Kasumi-1 (cell line): ENCODE measurements at places on chromosomes 1 and 21.

DNA sequence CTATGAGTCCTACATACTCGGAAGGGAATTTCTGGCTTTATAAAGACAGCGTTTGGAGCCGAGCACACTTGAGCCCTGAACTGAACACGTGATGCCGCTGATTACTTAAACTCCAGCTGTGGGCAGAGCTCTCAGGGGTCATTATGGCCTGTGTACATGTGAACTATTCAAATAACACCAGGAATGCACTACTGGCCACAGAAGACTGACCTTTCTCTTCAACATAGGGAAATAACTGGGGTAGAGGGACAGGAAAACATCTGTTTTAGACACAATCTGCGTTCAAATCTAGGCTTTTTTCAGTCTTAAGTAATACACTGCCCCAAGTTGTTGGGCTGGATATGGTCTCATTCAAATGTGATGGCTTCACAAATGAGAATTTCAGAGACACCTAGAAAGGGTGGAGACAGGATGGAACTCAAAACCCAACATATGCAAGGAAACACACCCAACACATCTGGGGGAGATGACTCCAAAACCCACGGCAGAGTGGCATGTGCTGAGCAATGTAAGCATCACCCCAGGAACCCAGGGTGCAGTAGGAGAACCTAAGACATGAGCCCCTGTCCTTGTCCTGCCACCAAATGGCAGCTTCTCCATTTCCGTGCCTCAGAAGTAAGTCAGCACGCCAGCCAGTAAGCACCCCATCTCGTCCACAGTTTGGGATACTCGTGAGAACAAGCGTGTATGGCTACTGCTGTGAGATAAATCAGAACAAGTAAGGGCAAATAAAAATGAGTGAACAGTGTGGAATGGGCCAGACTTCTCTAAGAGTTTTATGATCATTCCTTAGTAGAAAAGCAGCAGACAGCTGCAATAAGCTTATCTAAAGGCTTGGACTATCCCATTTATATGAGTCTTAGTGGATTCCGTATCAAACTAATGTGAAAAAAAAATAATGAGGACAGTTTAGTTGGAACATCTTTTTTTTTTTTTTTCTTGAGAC lies 24.9 kb downstream of the NID1 start:
- DNase-seq = no peak

GRCh38 chr1:157466011-157466410 lies 86.3 kb downstream of the FCRL5 start:
- no peak for DNase-seq

GRCh38 chr1:221732052-221732451 lies 9.8 kb downstream of the DUSP10 start:
- DNase-seq = no peak

DNA sequence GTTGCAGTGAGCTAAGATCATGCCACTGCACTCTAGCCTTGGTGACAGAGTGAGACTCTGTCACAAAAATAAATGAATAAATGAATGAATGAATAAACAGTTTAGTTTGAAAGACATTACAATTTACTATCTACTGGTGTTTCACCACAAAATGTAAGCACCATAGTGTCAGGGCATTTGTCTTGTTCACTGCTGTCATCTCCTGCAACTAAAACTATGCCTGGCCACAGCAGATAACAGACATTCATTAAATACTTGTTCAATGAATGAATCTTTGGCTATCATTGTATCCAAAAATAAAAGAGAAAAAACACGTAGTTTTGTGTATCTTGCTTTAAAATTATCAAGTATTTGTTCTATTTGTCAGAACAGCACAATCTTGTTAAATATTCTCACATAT lies 32.5 kb downstream of the SASS6 start:
- no peak for DNase-seq

GRCh38 chr1:231958448-231958847 lies 331.9 kb downstream of the DISC1 start:
- DNase-seq = no peak

DNA sequence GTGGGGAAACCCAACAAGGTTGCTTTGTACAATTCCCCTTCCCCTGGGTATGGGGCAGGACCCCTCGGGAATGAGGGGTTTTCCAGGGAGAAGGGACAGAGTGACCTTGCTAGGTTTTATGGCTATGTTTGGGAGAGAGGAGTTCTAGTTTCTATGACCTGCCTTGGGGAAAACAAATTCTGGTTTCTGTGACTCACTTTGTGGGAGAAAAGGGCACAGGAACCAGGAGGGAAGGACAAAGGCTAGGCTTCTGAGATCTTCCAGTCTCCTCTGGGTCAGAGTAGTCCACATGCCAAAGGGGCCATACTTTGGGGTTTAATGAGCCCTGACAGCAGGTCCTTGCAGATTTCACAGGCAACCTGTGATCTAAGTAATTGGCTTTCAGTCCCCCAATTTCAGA lies 5.5 kb upstream of the PTGER3 start:
- DNase-seq = no peak
